ENCODE measurements at places on chromosomes 11 and 22.

- no peak for DNase-seq
Observed at GRCh38 chr11:81331088-81331487, 1402.6 kb downstream of the FAM181B start.

DNA sequence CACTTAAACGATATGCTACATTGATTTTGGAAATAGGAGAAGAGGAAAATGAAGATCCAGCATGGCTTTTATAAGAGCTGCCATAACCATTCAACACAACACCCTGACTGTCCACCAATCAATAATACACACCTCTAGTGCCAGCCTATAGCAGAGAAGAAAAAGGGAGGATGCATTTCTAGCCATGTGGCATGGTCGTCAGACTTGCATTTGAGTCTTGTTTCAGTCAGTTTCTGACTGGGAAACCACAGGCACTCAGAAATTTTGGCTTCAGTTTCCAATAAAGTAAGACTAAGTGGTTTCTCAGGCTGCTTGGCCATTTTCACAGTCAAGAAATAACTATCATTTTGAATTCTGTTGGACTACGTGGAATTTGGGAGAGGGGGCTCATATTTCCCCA, 523.5 kb upstream of the LRRC4C start:
- DNase-seq: no peak

GRCh38 chr11:11370255-11370961, 17.4 kb upstream of the CSNK2A3 start:
- DNase-seq: no peak

- DNase-seq: peak; percentile 77
Observed at GRCh38 chr11:75388386-75389275, 10.7 kb upstream of the RPS3 start.

DNA sequence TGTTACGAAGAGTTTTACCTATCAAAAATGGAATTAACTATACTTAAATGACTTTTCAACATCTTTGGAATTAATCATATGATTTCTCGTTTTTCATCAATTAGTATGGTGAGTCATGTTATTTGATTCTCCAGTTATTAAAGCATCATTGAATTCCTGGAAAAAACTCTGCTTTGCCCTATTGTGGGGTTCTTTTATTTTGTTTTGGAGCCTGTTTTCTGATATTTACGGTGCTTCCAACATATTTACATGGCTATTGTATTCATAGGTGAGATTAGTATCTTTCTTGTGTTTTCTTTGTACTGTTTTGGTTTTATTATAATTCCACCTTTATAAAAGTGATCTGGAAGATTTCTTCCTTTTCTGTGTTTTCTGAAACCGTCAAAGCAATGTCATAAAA, 902.7 kb downstream of the TBC1D22A start:
- no peak for DNase-seq

DNA sequence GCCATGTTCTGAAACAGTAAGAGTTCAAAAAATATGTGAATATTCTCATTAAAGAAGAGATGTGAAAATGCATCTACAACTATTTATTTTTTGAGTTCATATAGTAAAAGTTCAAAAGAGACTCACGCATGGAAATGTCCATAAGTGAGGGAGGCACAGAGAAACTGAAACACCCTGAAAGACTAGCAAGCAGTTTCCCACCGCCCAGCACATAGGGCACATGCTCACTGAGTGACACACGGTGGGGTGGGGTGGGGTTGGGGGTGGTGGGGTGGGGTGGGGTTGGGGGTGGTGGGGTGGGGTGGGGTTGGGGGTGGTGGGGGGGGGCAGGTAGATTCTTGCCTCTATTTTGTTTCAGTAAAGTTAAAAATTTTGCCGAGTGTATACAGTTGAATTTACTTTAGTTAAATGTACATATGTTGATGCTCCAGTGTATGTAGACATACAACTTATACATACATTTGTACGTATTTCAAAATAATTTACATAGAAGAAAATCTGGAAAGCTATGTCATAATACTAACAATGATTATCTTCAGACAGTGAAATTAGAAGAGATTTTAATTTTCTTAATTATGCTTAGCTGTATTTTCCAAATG, 6.3 kb downstream of the CCDC34 start:
- DNase-seq: no peak

- no peak for DNase-seq
Observed at GRCh38 chr11:86639137-86639536, 33.3 kb downstream of the ME3 start.

- peak; percentile 51 for DNase-seq
Observed at GRCh38 chr22:32080904-32081303, 37.8 kb downstream of the SLC5A1 start.

- DNase-seq: no peak
Observed at GRCh38 chr11:134153147-134153905, 70.4 kb downstream of the NCAPD3 start.

DNA sequence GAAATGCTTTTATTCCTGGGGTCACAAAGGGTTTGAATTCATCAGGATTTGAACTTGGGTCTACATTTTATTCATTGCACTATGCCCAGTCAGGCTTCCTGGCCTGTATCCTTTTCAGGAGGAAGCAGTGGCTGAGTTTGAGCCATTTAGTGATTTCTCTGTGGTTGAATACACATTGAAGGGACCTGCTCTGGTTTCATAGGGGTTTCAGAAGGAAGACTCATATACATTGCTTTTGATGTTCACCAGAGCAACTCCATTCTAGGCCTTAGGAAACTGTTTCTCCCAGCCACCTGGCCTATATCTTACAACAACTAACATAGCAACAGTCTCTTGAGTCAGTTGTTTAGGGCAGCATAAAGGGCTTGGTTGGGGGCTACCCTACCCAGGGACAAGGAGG, 165.7 kb downstream of the INSC start:
- DNase-seq: no peak

- no peak for DNase-seq
Observed at GRCh38 chr11:27444801-27445215, 27.8 kb downstream of the LGR4 start.

GRCh38 chr22:44097263-44098020, 73.3 kb downstream of the PARVB start:
- no peak for DNase-seq

GRCh38 chr11:12433571-12434324, 56.4 kb downstream of the PARVA start:
- peak; percentile 95 for DNase-seq

DNA sequence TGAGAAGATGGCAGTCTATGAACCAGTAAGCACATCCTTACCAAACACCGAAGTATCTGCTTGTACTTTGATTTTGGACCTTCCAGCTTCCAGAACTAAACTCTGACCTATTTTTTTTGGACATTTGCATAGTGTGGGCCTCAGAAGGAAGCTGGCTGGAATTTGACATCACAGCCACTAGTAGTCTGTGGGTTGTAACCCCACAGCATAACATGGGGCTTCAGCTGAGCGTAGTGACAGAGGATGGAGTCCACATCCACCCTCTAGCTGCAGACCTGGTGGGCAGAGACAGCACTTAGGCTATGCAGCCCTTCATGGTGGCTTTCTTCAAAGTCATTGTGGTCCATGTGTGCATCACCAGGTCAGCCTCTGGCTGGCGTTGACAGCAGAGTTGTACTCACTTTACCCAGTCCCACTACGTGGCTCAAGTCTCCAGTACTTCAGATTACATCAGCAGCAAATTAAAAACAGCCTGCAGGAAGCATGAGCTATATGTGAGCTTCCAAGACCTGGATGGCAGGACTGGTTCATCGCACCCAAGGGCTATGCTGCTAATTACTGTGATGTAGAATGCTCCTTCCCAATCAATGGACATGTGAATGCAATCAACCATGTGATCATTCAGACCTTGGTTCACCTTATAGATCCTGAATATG, 58.6 kb upstream of the VPREB1 start:
- no peak for DNase-seq

DNA sequence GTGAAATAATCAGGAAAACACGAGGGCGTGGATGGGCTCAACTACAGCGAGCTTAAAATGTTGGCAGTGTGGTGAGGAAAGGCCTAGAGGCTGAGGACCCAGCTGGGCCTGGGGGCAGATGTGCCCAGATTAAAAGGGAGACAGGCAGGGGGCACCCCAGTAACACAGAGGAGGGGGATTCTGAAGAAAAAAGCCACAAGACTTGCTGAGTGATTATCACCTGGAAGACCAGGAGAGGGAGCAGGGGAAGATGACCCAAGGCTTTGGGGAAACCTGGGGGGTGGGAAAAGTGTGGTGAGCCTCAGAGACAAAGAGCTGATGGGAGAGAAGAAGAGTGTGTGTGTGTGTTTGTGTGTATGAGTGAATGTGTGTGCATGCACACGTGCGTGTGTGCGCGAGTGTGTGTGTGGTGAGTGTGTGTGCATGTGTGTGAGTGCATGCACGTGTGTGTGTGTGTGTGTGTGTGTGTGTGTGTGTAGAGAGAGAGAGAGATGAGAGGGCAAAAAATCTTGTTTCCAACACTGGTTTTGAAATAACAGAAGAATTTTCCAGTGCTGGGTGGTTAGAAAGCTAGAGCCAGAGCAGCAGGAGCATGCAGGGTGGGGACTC, 500.5 kb downstream of the BUD13 start:
- no peak for DNase-seq

DNA sequence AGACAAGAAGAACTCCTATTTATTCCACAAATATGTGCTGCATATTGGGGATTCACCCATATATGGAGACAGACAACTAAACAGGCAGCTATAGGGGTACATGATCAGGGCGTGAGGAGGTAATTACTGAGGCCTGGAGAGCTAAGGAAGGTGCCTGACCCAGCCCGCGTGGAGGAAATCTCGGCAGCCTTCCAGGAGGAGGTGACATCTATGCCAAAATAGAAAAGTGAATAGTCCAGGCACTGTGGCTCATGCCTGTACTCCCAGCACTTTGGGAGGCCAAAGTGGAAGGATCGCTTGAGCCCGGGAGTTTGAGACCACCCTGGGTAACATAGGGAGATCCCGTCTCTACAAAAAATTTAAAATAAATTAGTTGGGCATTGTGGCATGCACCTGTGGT, 13.6 kb downstream of the NIPSNAP1 start:
- no peak for DNase-seq

DNA sequence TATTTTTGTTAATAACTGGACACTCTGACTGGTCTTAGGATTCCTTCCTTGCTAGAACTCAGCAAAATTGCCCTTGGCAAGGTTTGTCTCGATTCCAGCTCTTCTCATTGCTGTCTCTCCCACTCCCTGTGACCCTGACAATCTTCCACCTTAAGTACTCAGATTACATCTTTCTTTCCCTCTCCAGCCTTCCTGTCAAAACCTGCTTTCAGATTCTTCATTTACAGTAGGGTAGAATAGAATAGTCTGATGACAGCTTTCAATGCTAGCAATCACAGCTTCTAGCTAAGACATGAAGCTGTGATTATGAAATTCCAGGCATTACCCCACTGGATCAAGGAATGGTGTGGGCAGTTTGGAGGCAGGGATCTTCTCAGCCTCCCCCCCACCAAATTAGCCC, 39.2 kb upstream of the LMO2 start:
- DNase-seq: no peak

DNA sequence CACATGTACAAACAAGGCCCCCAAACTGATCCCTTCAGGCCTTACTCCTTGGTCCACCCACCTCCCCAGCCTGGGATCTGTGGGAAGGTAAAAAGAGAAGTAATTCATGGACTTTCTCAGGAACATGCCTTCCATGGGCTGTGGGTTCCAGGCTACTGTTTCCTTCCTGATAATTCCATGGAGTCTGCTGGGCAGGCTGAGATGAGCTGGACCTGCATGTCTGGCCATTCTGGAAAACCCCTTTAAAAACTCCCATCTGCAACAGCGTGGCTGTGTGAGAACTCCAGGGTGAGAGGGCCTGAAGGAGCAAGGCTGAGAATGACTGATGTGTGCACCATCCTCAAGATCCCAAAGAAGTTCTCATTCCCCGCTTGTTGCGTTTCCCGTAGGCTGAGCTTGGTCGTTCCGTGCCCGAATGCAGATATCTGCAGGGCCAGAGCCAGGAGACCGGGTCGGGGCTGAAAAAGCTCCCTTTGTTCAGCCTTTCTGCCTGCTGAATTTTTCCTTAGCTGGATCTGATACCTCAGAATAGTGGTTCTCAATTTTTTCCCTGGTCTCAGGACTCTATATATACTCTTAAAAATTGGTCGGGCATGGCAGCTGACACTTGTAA, 72.9 kb downstream of the NAT10 start:
- DNase-seq: no peak

DNA sequence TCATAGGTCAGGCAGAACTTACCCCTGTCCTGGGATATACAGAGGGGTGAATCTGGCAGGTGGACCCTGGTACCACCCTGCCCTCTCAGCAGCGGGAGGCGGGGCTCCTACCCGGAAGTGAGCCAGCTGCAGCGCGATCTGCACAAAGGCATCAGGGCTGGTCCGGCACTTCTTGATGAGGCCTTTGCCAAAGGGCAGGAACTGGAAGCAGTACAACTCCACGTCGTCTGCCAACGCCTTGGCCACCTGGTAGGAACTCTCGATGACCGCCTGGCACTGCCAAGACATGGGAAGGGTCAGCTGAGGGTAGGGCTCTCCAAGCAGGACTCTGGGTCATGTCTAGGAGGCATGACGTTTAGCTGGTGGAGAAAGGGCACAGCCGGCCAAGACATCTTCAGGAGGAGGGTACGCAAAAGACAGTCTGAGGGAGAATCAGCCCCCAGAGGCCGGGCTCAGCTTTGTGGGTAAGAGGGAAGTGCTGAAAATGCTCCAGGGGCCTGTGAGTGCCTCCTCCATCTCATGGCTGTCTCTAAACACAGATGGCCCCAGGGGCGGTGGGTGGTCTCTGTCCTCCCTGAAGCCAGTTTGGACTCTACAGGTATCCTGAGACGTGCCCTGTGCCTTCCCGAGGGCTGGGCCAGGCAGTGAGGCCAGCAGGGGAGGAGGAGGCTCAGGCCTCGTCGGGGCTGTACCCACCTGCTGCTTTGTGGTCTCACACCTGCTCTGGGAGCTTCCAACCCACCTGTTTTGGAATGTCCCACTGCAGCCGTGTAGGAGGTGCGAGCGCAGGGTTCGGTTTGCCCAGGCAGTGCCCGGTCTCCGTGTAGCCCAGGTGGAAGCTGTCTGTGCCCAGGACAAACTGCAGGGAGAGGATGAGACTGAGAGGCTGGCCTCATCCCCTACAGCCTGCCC, 6.7 kb downstream of the CPT1B start:
- no peak for DNase-seq

DNA sequence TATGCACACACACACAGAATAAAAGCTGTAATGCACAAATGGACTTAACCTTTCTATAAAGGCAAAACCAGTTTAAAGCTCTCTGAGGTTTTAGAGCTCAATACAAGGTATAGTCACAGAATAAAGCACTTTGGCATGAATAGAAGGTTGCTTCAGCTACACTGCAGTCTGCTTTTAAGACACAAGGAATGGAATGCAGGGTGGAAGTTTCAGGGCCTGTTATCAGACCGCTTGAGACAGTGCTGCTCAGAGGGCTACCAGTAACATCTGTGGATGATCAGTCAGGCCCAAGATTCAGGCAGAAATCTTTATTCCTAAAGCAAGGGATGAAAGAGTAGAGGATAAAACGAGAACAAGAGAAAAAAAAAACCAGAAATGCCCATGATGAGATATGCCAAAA, 46.7 kb downstream of the CD44 start:
- peak; percentile 50 for DNase-seq
